Activated T-cell treated with anti-CD3 and anti-CD28 coated beads, Interleukin-2, amount 50 U/mL, for 24 hours (primary cell): ENCODE measurements at places on chromosomes 3 and 15.

GRCh38 chr15:49964061-49964460 lies 155.0 kb downstream of the ATP8B4 start:
- no peak for DNase-seq

- DNase-seq = no peak
Observed at GRCh38 chr15:82710208-82710555, 507 bp upstream of the AP3B2 start.

GRCh38 chr3:42499478-42499871 lies 3.0 kb upstream of the VIPR1 start:
- peak; percentile 9 for DNase-seq

- DNase-seq = no peak
Observed at GRCh38 chr3:196645096-196645495, 5.6 kb downstream of the NRROS start.

DNA sequence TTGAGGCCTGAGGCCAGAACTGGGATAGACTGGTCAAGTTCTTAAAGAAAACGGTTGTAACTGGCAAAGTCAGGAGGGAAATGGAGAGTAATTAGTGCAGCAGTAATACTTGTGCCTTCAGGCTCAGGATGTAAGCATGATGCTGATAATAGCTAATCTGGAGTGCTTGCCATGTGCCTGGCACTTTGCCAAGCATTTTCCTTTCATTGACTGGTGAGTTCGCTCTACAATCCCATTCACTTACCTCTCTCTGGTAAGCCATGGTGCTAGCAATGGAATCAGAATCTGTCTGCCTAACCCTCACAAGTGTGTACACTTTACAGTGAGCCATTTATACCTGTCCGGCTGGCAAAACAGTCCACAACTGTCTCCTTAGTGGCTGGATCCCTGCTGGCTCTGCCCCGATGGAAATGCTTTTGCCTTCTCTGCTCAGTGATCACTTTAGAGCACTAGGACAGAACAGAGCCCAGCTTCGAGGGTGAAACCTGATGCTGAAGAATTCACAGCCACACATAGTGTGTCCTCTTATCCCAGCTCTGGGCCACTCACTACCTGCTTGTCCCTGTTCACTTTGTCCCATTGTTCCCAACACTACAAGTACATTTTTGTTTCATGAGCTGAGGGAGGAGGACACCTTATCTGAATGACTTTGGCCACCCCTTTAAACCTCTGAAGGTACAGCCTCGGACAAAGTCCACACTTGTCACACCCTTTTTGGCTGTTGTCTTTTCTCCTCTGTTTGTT lies 10.3 kb downstream of the CHP1 start:
- DNase-seq = no peak

DNA sequence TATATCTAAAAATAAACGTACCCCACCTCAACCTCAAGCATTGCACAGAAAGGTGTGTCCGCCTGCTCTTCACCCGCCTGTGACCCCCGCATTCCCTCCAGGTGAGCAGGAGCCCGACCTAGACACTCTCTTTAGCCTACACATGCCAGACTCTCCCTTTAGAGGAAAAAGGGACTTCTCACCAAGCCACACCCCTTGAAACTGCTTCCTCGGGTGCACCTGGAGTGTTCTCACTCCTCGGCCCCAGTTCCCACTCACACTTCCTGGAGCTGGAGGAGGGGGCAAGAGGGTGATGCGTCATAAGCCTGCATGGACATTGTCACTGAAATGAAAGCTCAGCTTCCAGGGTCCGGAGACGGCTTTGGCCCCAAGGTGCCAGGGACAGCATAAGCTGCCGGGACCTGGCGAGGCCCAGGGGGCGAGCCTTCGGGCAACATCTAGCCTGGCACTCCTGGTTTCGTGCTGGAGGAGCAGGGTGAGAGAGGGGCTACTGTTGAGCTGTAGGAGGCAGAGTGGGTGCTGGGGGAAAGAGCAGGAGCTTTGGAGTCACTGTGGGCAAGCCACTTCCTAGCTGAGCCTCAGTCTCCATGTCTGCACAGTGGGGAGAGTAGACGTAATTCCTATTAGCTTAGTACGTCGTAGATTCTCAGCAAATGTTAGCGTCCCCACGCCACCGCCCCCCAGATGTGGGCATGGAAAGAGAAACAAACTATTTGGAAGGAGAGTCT lies 9.8 kb upstream of the MUC4 start:
- no peak for DNase-seq

DNA sequence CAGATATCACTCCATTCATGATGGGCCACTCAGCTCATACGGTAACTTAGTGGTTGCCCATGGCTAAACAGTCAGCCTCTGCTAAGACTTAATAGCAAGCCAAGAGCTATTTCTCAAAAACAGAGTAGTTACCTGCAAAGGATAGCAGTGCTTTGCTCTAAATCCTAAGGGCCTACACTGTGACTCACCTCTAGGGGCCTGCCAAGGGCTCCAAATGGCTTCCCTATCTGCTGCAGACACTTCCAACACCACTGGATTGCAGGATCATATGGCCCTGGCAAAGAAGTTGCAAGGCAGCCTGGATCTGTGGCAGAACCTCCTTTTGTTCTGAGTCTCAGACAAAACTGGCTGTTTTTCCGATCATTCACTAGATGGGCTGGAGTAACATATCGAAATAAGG lies 17.8 kb downstream of the CGGBP1 start:
- no peak for DNase-seq

DNA sequence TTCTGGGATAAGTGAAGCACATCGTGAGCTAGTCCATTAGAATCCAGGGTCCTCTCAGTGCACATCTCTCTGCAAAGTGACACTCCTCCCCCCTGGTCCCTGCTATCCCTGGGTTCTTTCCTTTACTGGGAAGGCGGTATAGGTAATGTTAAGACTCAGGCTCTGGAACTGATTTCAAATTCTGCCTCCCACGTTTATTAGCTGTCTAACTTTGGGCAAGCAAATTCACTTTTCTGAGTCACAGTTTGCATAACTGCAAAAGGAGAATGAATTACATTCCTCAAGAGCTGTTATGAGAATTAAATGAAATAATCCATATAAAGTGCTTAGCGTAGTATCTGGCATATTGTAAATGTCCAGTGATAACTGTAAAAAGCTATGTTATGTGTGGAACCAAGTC lies 168.1 kb upstream of the LRRN1 start:
- no peak for DNase-seq

GRCh38 chr3:4062621-4063020 lies 240.5 kb upstream of the SETMAR start:
- no peak for DNase-seq

- DNase-seq = no peak
Observed at GRCh38 chr15:101264911-101265641, 12.2 kb downstream of the SELENOS start.

DNA sequence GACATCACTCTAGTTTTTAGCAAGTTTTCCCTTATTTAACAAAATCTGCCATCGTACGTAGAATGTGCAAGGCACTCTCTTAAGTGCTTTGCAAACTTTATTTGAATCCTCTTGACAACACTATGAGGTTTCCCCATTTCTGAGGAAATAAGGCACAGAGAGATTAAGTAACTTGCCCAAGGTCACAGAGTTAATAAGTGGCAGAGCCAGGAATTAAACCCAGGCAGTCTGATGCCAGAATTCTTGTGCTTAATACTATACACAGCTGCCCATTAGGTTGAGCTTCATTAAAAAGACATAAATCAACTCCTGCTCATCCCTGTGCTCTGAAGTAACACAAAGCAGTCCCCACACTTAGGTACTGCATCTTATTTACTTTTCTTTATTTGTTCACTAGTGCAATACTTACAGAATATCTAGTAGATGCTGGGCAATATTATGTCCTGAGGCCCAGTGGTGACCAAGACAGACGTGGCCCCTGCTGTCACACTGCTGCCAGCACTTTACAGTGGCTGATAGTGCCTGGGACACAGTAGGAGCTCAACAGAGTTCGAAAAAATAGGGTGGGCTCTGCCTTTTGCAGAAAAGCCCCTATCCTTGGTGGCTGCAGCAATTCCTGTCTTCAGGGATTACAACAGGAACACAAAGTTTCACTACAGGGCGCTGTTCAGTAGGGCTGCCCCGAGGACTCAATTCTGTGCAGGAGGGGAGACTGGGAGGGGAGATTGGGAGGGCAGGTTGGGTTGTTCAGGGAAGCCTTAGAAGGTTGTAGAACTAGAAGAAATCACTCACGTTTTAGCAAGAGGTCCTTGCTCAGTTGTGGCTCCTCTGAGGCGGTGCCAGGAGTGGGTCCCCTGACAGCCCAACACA lies 138.3 kb upstream of the TPM1 start:
- peak; percentile 47 for DNase-seq

DNA sequence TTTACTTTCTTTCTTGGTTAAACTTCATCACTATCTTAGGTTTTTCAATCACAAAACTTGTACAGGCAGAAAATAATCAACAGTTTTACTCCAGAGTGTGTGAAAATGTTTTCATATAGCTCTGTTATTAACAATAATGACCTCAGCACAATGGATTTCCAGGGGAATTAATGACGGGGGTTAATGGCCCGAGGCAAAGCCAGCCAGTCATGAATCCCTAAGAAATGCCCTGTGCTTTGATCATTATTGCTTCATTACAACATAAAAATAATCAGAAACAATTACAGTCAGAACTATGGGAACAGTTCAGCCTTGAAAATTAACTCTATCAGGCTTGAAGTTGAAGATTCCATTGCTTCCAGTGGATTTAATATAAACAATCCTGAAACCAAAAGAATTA lies 875.4 kb downstream of the ROBO2 start:
- no peak for DNase-seq

- DNase-seq = no peak
Observed at GRCh38 chr3:187750513-187751123, 5.3 kb upstream of the BCL6 start.

- DNase-seq = no peak
Observed at GRCh38 chr3:107218864-107219269, 158.4 kb upstream of the CCDC54 start.

DNA sequence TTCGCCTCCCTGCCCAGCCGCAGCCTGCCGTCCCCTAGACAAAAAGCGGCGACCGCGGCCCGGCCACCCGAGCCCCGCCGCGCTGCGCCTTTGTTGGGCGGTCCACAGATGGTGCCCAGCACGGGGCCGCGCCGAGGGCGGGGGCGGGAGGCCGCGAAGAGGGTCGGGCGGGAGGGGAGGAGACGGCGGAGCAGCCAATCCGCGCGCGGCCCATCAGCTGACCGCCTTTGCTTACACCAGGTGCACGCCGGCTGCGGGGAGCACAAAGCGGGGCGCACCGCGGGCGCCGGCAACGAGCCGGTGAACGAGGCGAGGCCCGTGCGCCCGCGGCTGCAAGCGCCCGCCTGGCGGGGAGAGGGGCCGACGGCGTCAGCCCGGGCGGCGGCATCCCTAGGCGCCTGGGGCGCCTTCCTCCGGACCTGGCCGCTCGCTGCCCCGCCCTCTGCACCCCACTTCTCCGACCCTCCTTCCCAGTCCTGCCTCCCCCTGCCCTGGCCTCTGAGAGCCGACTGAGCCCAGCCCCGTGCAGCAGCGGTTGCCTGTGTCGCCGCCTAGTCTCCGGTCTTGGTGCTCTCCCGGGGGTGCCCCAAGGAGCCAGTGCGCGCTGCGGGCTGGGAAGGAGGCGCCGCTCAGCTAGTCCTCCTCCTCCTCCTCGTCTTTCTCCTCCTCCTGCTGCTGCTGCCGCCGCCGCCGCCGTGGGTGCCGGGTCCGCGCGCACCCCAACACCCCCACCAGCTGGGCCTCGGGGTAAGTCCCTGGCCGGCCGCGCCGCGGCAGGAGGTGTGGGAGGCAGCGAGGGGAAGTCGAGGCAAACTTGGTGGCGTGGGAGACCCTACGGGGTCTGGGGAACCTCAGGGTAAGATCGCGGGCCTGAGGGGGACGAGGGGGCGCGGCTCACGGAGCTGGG lies at the start of gene LRRN1:
Gene LRRN1 (plus strand): TSS at position 259 of the 907 bp plus-strand sequence. CDS start 45,211 bp downstream, outside the sequence.
- peak; percentile 72 for DNase-seq

DNA sequence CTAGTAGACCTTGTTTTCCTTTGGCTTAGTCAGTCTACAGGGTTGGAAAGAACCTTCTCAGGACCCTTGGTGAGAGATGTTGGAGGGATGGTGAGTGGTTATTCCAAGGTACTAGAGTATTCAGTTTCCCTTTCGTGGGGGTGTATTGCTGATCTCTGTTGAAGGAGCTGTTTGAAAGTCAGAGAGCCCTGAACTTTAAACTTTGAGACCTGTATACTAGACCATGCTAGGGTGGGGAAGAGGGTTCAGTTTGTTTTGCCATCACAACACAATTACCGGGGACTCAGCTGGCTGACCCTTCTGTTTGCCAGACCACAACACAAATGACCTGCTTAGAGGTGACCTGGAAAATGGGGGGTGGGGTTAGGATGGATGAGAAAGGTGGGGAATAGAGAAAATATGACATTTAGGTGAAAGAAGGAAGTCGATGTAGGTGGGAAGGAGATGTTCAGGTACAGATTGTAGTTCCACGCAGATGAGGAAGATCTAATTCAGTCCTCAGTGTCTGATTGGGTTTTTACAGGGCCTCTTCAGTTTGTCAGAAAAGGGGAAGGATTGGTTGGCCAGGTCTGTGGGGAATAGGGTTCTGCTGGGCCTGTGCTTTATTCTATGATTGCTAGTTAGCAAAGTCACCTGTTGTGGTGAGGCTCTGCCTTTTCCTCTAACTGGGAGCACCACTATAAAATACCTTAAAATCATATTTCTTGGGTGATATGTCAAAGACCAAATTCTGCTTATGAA lies 6.8 kb downstream of the UBE2E2 start:
- no peak for DNase-seq

- DNase-seq = no peak
Observed at GRCh38 chr3:25782636-25782937, 656 bp downstream of the NGLY1 start.

- no peak for DNase-seq
Observed at GRCh38 chr3:36941658-36942057, 3.2 kb downstream of the TRANK1 start.

- no peak for DNase-seq
Observed at GRCh38 chr15:99708563-99708962, 24.7 kb downstream of the LYSMD4 start.

DNA sequence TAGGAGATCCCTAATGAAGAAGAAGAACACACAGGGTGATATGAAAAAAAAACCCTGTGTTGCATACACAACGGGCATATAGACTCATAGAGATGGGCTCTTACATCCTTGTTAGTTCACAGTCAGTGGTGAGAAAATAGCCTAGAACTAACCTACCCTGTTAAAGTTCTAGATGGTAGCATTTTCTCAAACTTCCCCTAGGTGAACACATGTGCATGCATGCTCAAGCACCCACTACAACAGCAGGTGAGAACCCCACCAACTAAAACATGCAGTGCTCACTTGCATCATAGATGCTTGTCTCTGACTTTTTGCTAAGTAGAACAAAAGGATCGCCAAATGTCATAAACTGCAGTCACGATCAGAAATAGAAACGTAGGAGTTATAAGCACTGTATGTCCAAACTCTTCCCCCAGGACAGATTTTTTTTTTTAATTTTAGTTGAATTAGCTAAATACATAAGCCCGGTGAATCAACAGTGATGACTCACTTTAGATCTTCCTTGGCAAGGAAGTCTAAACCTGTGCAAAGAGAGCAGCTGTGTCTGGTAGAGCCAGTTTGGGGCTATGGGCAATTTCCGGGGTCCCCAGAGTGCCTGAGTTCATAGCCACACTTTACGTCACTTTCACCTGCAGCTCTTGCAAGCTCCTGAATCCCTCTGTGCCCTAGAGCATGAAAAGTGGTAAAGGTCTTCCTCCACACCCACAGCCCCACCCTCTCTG lies 96.2 kb upstream of the SEMA6D start:
- no peak for DNase-seq
